DND-41 (cell line): ENCODE measurements at places on chromosomes 6 and 20.

DNA sequence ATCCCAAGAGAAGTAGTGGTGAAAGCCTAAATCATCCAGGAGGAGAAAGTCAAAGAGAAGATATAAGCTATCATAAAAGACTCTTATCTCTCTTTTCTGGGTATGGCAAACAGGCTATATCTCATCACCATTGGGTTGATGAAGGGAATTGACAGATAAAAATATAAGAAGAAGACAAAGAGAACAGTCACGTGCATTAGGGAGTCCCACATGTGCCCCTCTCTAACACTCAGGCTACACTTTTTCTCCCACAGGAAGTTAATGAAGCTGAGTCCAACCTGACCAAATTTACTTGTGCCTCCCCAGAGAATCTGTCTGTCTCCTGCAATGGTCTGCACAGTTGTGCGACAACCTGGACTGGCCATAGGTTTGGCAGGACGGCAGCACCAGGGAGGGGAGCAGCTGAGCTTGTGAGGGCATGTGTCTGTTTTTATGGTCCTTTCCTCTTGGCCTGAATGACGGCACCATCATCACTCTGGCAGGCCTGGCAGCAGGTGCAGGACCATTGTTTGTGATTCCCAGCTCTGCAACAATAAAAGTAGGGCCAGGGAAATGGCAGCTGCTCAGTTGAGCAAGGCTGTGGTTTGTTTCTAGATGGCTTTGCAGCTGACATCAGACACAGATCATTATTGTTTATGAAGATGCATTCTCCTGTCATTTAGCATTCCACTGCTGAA, 144.5 kb upstream of the MCHR2 start:
- DNase-seq, result peak; percentile 18

DNA sequence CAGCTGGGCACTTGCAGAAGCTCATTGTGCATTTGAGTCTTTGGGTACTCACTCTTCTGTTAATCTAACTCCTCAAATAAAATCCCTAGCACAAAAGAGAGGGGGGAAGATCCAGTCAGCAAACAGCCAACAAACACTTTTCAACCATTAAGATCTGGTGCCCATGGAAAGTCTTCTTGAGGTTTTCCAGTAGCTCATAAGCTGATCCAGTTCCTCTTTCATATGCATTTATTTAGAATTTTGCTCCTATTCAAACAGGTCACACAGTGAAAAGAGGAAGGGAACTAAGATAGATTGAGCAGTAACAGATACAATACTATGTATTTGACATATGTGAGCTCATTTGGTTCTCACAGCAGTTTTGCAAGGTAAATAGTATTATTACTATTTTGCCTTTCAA, 38.6 kb downstream of the HLA-DPB1 start:
- DNase-seq, result no peak

GRCh38 chr6:3370361-3371221, 86.3 kb downstream of the SLC22A23 start:
- DNase-seq, result no peak

GRCh38 chr6:155498370-155498769, 42.7 kb upstream of the NOX3 start:
- no peak for DNase-seq

DNA sequence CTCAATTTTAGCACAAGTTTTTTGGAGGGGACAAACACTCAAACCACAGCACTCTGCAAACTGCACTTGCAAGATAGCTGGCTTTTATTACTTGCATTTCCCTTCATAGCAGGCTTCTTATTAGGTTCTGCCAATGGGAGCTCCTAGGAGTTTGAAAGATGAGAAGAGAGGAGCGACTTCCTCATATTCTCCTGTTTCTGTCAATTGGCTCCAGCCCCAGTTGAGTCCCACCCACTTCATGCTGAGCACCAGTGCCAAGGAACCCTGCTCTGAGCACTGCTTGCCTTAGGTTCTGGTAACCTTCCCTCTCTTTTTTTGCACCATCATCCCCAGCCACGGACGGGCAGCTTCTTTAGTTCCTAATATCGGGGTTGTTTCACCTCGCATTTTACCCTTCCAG, 67.9 kb downstream of the PSMB1 start:
- no peak for DNase-seq
